ENCODE measurements at places on chromosomes 4 and X.

DNA sequence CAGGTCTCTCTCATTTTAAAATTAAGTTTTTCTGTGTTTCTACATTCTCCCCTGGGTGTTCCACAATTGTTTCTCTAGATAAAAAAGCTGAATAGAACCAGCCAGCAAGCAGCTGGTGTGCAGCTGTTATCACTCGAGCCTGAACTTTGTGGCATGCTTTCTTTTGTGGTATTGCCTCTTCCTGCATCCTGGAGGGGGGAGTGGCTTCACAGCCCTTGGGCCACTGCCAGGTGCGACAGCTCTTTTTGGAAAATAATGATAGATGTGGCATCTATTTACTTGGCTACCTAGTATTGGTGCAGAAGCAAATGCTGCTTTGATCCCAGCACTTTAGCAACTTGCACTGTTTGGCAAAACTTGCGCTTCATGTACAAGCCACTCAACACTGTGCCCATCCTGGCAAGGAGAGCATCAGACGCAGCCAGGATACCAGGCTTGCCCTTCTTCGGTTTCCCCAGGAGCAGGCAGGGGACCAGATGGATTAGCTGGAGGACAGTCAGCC lies 69.4 kb downstream of the HMGB2 start:
- peak; percentile 82 for DNase-seq

DNA sequence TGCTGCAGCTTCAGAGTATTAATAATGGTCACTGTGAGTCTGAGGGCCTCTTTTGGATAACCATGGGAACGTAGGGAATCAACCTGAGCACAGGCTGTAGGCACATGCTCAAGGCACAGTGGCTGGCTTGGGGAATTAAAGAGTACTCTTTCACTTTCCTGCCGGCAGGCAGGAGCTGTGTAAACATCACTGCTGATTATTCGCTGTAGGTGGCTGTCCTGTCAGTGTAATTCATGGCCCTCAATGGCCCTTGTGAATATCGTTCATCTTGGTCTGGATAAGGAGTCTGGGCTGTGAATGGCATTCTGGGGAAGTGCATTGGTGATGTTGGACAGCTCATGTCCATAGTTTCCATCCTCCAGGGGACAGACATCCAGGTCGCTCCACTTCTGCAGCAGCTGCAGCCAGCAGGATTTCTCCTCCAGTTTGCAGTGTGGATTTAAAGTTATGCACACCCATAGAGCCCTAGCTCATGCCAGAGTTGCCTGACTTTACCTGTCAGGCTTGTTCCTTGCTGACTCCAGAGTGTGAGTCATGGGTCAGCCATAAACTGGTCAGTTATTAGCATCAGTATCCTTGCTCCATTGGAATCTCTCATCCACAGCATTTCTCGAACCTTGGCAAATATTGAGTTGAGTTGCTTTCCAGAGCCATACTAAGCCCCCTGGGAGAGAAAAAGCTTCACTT lies 43.0 kb downstream of the C4orf33 start:
- no peak for DNase-seq

DNA sequence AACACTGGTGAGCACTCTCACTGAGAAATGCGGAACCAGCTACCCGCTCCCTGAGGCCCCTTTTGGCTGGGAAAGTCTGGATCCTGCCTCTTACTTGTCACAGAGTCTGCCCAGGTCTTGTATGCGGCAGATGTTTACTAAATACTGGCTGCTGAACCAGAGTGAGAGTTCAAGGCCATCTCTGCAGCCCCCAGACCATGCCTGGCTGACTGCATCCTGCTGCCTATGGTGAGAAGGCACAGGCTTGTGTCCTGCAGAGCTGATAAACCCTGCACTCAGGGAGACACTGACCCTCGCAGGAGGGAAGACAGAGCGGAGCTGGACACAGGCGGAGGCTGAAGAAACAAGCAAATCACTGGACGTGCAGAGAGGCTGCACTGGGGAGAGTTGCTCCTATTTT lies 46.5 kb downstream of the JAKMIP1 start:
- no peak for DNase-seq

DNA sequence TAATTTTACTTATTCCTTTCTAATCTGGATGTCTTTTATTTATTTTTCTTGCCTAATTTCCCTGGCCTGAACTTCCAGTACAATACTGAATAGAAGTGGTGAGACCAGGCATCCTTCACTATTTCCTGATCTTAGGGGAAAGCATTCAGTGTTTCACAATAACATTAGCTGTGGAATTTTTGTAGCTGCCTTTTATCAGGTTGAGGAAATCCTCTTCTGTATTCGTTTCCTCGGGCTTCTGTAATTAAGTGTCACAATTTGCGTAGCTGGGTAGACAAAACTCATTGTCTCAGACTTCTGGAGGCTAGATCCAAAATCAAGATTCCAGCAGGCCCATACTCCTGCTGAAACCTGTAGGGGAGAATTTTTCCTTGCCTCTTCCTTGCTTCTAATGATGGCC lies 598.4 kb upstream of the FTHL17 start:
- no peak for DNase-seq

DNA sequence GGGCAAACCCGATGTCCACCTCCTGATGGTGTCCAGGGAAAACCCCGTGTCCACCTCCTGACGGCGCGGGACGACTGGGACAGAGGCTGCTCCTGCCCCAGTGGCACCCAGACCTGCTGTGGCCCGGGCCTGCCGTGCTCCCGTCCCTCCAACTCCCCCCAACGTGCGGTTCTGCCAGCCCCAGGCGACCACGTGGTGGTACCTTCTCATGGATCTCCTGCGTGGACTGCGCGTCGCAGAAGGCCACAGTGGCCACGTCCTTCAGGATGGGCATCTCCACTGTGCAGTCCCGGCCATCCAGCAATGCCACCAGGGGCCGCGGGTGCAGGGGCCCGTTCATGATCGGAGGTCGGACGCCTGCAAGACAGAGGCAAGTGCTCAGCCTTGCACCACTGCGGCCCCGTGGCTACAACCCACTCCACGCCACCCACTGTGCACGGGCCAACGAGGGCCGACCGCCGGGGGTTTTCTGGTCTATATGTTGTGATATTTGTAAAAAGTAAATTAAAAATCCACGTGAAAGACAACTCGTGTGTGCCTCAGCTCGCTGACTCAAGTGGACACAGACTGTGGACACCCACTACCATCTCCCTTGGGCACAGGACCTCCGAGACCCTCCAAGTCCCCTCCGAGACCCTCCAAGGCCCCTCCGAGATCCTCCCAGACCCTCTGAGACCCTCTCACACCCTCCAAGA lies 10.8 kb downstream of the CTBP1 start:
- DNase-seq: peak; percentile 82

GRCh38 chr4:174156239-174156826 lies 127.1 kb downstream of the FBXO8 start:
- no peak for DNase-seq

DNA sequence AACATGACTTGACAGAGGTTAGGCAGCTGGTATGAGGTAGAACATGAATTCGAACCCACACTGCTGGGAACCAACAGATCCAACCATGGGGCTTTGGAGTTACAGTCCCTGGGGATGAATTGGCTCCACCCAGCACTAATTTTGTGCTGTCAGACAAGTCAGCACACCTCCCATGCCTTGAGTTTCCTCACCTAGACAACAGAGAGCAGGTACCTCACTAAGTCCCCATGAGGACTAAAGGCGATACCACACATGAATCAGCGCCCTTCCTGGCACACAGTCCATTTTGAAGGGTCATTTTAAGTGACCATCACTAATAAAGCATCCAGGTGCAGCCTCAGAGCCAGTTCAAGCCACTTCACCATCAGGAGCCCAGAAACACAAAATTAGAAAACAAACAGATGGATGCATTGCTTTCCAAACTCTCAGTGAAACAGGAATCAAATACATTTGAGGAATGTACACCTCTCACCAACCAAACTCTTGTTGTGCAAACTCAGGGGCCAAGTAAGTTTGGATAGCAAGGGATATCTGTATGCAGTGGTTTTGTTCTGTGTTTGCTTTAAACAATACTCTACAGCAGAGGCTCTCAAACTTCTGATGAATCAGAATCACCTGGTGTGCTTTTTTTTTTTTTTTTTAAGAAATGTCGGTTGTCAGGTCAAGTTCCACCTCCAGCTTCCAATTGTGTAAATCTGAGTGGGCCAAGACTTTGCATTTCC lies 10.1 kb downstream of the IDS start:
- no peak for DNase-seq

GRCh38 chr4:27271555-27271954 lies 410.9 kb downstream of the STIM2 start:
- DNase-seq: no peak

DNA sequence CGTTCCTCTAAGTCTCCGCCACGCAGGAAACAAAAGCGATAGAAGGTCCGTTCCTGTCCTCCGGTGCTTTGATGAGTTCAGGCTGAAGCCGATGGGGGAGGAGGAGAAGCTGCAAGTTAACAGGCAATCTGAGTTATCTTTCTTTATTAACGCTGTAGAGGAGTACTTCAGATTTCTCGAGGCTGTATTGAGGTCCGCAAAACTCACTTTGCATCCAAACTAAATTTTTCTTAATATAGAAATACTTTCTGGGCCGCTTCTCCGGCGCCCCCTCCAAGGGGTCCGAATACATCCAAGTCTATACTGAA lies 395 bp upstream of the SOWAHB start:
- DNase-seq: no peak

- no peak for DNase-seq
These were observed 61.6 kb upstream of the NOCT start for GRCh38 chr4:138953961-138954371.

DNA sequence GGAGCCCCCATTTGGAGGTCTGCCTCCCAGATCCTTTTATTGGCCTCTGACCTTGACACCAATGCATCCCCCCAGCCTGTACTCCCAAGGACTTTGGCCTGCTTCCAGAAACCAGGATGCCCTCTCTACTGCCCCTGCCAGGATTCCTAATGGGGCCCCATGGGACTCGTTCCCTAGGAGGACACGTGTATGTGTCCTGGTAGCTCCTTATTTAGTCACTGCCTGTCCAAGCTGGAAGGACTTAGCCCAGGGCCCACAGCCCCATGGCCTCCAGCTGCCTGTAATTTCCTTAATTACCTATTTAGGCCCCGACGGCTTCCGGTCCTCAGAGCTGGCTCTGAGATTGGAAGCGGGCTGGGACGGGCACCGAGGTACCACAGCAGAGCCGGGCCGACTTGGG lies 9.4 kb downstream of the ATP2B3 start:
- no peak for DNase-seq

DNA sequence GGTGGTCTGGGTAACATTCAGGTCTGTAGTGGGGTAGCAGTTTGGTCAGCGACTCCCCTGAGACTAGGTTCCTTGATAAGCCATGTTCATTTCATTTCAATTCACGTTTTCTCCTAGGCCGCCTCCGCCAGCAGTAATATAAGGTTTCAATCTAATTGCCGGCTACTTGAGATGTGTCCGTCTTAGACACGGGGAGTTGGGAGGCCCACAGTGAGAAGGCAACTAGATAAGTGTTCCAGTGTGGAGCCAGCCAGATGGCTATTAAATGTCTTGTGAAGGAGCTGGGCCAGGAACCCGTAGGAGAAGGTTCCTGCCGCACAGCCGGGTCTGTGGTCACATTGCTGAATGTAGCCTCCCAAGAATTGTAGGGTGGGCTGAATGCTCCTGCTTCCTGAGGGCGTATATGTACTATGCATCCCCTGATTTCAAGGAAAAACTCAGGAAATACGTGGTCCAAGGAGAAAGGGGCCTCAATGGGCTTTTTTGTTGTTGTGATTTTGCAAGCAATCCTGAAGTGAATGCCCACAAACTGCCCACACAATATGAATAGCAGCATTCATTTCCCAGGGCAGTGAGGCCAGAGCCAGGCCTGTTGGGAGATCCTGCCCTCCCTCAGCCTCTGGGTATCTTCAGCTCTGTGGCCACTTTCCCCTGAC lies 220.6 kb upstream of the RPL34 start:
- no peak for DNase-seq

GRCh38 chr4:143127621-143128020 lies 57.1 kb upstream of the USP38 start:
- DNase-seq: no peak

- no peak for DNase-seq
These were observed 10.7 kb upstream of the BRS3 start for GRCh38 chrX:136477026-136477425.

DNA sequence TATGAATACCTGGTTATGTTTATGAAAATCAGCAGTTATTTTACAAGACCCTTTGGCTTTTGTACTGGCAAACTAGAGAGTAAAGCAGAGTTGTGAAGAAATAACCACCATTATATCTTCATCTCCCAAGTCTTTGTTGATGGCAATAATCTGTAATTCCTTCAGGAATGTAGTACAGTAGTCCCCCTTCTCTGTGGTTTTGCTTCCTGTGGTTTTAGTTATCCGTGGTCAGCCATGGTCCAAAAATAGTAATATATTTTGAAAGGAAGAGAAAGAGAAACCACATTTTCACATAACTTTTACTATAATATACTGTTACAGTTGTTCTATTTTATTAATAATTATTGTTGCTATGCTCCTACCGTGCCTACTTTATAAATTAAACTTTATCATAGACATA lies 27.8 kb downstream of the BANK1 start:
- DNase-seq: no peak

- no peak for DNase-seq
These were observed 10.2 kb upstream of the GRPEL1 start for GRCh38 chr4:7078025-7078424.

- DNase-seq: no peak
These were observed 68.7 kb downstream of the PAK3 start for GRCh38 chrX:111164728-111165127.

- DNase-seq: no peak
These were observed 1.6 kb downstream of the PI4K2B start for GRCh38 chr4:25235401-25235800.

DNA sequence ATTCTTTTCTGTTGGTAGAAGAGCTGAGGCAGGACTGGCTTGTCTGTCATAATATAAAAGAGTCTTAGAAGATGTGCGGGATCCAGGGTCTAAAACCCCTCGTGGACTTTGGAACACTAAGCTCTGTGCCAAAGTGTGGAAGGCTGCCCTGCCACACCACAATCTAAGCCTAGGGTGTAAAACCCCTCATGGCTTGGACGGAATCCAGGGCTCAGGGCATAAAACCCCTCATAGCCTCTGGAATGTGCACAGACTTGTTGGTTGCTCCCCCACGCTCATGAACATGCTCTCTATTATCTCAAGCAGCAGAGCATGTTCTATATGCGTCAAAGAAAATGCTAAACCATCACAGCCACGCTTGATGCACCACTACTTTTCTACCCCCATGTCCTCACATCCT lies 483.6 kb downstream of the GABRG1 start:
- no peak for DNase-seq
